ENCODE measurements at places on chromosomes 2 and 18.

GRCh38 chr2:158507141-158507540, 50.4 kb downstream of the PKP4 start:
- no peak for DNase-seq

DNA sequence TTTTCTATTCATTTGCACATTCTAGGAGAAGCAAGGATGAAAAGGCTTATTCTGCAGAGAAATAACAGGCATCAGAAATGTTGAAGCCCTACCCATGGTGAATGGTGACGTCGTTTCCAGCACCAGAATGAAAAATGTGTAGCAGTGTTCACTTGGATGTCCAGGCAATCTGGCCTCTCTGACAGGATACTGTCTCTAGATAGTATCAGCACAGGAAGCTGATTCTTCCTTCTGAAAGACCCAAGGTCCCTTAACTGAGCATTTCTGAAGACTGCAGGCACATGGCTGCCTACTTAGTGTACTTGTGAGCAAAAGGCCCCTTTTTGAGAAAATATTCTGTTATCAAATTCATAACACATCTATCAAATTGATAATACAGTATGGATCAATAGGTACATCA, 234.1 kb downstream of the XIRP2 start:
- no peak for DNase-seq

DNA sequence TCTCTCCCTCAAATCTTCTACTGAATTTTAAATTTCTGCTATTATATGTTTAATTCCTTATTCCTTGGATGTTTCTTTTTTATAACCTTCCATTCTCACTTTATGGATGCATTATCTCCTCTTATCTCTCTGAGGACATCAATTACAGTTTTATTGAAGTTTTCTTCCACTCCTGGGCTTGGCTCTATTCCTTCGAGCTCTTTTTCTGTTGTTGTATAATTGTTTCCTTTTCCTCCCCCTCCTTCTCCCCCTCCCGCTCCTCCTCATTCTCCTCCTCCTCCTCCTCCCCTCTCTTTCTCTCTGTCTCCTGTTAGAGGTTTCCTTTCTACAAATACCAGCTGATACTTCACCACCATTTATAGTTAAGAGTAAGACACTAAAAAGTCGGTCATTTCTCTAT, 209.8 kb downstream of the ZBTB7C start:
- DNase-seq, result no peak

GRCh38 chr18:67916097-67916496, 399.6 kb upstream of the DSEL start:
- DNase-seq, result no peak

DNA sequence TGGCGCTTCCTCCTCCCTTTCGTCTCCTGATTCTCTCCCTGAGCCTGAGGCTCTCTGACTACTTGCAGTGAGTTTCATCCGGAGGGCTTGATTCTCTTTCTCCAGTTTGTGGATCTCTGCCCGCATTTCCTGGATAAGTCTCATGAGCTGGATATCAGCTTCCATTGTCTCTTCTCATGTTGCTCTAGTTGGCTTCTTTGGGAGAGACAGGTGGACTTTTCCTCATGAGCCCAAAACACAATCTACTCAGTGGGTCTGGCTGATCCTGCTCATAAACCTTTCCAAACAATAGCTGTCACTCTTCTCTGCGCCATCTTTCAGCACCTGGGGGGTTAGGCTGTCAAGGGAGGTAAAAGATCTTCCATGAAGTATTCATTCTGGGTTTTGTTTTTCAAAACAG, at the start of gene CCDC195:
Gene CCDC195 (minus strand): TSS at position 165 of the 400 bp plus-strand sequence. CDS start 0 bp downstream, at position 165.
- no peak for DNase-seq

DNA sequence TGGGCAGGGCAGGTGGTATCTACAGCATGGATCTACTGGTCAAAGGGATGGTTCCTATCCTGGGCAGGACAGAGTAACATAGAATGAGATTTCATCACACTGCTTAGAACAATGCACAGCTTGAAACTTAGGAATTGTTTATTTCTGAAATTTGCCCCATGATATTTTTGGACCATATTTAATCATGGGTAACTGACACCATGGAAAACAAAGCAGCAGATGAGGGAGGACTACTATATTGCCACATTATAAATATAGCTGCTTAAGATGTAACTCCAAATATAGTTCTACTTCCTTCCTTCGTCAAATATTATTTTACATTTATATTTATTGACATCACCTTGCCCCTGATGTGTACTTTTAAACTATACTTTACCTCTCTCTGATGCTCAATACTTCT, 254.7 kb downstream of the PTPRM start:
- no peak for DNase-seq

DNA sequence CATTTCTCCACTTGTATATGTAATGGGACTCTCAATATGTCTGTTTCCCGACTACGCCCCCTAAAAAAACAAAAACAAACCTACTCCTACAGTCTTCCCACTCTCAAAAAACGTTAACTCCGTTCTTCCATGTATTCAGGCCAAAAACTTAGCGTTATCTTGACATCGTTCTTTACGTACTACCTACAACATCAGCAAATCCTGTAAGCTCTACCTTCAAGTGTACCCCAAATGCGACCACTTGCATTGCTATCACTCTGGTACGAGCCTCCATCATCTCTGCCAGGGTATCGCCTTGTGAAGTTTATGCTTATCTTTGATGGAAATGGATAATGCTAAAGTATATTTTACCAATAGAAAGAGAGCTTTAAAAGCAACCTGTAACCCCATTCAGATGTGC, 479 bp downstream of the GPATCH11 start:
- no peak for DNase-seq

GRCh38 chr18:74457043-74457724, at the start of gene DIPK1C:
Gene DIPK1C (minus strand): TSS chr18:74457308. CDS start chr18:74457259, 49 bp downstream.
- DNase-seq, result no peak

GRCh38 chr2:210541290-210541902, 15.0 kb upstream of the CPS1 start:
- DNase-seq, result no peak

DNA sequence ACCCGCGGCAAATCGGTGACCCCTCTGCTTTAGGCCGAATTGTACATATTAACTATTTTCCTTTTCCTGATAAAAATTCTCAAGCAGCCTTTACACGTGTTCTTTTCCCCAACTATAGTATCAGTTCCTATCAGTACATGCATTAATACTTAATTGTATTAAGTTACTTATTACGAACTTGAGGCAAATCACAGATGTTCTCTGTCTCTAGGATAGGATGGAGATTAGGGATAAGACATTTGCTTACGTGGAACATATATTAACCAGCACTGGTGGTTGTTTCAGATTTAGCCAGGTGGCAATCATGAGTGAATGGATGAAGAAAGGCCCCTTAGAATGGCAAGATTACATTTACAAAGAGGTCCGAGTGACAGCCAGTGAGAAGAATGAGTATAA, 675 bp downstream of the GEMIN6 start:
- DNase-seq, result no peak

DNA sequence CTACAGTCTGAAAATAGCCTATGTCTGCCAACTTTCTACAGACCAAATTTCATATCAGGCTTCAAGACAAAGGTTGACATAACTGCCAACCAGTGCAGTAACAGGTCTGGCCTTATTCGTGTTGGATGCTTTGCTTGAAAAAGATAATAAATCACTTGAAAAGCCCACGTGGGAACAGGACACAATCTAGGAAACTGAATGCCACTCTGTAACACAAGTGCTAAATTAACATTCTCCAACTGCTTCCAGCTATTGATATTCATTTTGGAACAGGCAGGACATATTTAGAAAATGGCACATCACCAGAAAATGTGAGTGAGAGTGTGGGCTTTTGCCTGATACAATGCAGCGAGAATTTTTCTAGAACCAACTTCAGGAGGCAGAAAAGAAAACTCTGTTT, 165.9 kb upstream of the CCDC150 start:
- DNase-seq, result no peak

DNA sequence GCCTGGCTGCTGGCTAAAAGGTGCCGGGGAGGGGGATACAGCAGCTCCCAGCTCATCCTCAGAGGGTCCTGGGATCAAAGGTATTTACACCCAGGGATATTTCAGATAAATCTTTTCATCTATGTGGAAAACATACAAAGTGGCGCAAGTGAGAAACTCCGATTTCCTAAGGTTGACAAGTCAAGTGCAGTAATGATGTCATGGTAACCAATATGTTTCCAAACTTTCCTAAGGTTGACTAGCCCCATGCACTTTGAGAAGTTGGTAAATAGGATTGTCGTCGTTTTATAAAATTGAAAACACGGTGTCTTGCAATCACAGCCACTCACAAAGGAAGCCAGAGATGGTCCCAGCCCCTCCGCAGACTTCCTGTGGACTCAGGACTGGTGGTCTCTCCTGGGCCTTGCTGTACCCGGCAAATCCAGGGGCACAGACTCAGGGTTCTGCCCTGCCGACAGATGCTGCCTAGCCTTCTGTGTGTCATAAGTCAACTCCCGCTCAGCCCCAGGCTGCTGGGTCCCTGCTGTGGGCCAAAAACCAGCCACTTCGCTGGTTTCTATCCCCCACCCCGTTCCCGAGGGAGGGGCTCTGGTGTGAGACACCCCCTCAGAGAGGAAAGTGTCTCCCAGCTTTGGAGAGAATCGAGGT, 111.2 kb upstream of the PPP1CB start:
- DNase-seq, result no peak

DNA sequence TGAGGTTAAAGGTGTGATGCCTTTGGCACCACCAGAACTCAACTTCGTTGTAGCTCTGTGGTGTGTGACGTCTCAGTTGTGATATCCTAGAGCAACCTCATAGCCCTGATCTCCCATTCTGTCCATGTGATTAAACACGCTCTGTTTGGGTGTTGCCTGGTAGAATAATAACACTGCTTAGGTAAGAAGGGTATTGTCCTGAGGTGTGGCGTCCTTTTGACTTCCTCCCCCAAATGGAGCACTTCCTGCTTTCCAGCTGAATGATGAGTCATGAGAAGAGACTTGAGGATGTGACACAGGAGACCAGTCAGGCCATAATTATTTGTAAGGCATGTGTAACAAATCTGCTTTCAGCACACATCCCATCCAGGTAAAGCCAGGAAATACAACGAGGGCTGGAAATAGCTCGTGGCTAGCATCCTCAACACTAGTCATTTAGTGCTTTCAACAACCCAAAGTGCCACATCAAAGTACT, 100.7 kb downstream of the RAPGEF4 start:
- no peak for DNase-seq

DNA sequence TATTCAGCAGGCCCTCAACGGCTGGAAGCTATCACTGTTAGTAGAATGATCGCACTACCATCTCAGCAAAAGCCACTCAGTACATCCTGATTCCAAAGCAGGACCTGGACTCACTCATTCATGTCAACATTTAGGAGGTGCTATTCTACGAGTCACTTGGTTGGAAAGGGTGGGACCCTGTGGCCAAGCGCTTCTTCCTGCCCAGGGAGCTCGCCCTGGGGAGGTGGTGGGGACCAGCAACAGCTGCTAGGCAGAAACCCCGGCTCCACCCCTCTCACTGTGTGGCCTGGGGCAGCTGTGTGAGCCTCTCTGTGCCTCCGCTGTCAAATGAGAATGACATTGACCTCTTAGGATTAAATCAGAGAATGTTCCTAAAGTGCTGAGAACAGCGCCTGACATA, 231.4 kb downstream of the EIPR1 start:
- DNase-seq, result no peak

- DNase-seq, result no peak
Measured at GRCh38 chr2:124112966-124113365, 87.9 kb downstream of the CNTNAP5 start.

DNA sequence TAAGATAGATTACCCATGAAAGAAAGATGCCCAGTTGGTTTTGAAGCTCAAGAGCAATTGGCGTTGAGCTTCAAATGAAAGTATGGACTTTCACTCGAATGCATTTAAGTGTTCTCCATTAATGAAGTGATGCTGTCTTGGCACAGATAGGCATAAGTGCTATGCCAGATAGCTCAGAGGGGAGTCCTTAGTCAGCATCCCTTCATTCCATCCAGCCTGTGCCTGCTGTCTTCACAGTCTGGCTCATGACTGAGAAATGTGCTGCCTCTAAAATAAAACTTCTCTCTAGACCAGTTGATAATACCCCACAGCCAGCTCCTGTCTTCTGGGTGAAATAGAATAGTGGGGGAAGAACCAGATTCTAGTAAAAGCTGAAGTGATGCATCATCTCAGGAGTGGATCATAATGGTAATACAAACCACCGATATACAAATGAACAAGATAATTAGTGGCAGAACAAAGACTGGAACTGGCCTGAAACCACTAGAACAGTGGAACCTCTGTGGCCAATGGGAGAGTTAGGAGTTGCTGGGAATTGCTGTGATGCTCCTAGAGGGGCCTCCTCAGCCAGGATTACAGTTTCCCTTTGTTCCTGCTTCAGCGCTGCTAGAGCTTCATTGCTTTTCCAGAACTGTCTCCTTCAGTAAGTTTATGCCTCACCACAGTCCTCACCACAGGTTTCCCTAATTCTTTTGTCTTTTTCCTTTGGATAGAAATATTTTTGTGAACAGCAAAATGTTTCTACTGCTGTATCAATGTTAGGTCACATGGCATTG, 359.3 kb downstream of the KIAA1328 start:
- DNase-seq, result no peak

GRCh38 chr18:49230326-49230725, 230.1 kb downstream of the DYM start:
- DNase-seq, result no peak

- DNase-seq, result no peak
Measured at GRCh38 chr2:219542931-219543595, 546 bp downstream of the CHPF start.

- no peak for DNase-seq
Measured at GRCh38 chr2:234814374-234814773, 137.4 kb upstream of the SH3BP4 start.

DNA sequence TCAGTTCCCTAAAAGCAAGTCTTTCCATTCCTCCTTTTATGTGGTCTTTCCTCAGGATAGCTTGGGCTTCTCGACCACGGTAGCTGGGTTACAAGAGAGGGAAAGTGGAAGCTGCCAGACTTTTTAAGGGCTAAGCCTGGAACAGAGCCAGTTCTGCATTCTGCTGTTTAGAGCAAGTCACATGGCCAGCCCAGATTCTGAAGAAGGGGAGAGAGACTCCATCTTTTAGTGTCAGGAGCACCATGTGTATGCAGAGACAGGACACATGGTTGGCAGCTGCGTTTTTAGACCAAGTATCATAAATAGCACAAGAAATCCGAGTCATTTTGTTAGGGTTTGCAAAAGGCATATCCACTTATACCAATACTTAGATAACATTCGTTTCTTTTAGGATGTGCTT, 4.7 kb downstream of the HMSD start:
- DNase-seq, result no peak

- peak; percentile 94 for DNase-seq
Measured at GRCh38 chr2:240560084-240560479, at the start of gene DUSP28. Gene DUSP28 (plus strand): TSS chr2:240560357. CDS start chr2:240560685, 328 bp downstream.
